ENCODE measurements at places on chromosomes 2 and 18.

- DNase-seq: no peak
Measured at GRCh38 chr18:10285283-10285640, 169.2 kb upstream of the APCDD1 start.

- peak; percentile 31 for DNase-seq
Measured at GRCh38 chr18:9742524-9743131, 34.5 kb downstream of the RAB31 start.

DNA sequence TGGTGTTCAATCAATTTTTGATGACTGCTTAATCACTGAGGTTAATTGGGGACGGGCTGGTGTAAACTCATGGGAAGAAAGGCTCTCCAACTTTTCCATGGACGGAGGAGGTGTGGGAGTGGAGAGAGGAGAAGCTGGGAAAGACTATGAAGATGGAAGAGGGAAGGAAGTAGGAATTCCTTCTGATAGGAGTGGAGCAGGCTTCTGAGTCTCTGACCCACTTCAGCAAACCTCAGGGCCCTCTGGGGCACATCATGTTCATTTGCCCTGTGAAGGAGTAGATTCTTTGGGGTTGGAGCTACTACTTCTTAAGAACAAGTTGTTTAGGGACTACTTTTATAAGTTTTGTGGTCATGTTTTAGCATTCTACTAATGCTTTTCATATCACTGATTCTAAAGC is 87.0 kb upstream of the MAP4K3 start:
- no peak for DNase-seq

DNA sequence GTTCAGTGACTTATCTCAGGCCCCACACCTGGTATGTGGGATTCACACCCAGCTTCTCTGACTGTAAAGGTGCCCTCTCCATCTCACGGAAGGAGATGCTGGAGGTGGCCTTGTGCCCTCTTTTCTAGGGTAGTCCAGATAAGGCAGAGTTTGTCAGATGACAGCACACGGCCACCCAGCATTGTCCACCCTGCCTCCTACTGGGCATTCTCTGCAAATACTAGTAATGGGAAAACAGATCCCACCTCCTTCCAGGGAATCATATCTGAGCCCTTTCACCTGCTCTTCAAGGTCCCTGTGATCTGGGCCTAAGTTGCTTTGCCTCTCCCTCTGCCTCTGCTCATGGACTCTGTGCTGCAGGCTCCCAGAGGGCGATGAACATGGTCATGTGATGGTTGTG is 214.7 kb downstream of the CLIP4 start:
- DNase-seq: no peak

- DNase-seq: no peak
Measured at GRCh38 chr18:58761970-58762780, 90.9 kb downstream of the MALT1 start.

DNA sequence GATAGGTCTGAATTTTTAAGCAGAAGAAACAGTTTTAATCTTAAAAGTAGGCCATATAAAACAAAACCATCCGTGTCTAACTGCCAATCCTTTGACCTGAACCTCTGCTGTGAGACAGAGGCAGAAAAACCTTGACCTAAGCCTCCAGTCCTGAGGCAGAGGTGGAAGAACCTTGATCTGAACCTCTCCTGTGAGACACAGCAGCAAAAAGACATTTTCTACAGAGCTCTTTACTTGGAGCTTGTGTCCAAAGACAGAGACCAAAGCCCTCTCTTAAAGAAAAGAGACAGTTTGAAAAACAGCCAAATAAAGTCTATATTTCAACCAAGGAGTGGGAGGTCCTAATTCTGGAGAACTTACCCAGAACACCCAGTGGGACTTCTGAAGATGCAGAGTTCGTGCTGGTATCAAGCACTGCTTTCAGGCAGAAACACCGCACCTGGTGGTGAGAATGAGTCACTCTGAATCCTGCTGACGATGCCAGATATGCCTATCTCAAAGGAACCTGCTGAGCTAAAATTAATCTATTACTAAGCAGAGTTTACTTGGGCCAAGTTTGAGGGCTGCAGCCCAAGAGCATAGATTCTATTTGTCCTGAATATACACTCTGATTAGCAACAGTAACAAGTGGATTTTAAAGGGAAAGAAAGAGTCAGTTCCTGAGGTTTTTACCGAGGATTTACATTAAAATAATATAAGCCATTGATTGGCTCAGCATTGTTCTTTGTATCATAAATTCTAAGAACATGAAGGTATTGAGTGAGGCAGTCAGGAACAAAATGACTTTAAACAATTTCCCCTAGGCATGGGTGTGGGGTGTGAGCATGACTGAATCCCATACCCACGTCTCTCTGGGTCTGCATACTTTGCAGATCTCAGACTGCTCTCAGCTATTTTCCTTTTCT is 806.4 kb downstream of the TRIB2 start:
- no peak for DNase-seq

DNA sequence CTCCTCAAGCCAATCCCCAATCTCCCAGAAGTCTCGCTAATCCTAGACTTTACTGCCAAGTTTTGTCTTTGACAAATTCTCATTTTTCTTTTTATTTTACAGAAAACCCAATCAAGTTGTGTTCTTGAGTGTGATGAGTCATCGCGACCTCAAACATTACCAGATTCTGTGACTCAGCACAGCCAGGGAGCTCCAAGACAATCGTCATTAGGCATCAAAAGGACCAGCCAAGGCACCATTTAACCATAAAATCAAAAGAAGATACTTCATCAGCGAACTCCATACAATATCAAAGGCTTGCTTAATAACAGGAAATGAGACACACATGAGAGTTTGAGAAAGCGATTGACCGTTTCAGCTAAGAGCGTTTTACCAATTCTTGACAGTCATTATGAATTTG is 146.2 kb upstream of the AGAP1 start:
- peak; percentile 86 for DNase-seq

GRCh38 chr2:111209045-111209514 is 88.4 kb downstream of the BCL2L11 start:
- peak; percentile 65 for DNase-seq

- DNase-seq: no peak
Measured at GRCh38 chr18:58349650-58350049, 279.2 kb downstream of the ALPK2 start.

GRCh38 chr2:73979021-73979420 is 5.7 kb upstream of the TET3 start:
- DNase-seq: no peak

DNA sequence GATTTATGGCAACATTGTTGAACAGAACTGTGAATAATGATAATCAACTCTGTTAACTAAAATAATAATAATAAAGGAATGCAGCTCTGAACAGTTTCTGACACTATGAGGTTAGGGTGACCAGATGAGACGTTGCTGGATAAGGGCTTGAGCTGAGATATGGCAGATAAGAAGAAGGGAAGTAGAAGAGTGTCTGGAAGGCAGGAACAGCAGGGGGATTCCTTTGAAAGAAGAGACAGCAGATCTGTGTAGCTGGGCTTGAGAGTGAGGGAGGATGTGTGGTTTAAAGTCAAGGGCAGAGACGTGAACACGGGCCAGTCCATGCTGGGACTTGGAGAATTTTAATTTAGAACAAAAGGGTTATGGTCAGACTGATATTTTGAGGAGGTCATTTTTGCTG is 273.1 kb upstream of the SLC14A2 start:
- no peak for DNase-seq

DNA sequence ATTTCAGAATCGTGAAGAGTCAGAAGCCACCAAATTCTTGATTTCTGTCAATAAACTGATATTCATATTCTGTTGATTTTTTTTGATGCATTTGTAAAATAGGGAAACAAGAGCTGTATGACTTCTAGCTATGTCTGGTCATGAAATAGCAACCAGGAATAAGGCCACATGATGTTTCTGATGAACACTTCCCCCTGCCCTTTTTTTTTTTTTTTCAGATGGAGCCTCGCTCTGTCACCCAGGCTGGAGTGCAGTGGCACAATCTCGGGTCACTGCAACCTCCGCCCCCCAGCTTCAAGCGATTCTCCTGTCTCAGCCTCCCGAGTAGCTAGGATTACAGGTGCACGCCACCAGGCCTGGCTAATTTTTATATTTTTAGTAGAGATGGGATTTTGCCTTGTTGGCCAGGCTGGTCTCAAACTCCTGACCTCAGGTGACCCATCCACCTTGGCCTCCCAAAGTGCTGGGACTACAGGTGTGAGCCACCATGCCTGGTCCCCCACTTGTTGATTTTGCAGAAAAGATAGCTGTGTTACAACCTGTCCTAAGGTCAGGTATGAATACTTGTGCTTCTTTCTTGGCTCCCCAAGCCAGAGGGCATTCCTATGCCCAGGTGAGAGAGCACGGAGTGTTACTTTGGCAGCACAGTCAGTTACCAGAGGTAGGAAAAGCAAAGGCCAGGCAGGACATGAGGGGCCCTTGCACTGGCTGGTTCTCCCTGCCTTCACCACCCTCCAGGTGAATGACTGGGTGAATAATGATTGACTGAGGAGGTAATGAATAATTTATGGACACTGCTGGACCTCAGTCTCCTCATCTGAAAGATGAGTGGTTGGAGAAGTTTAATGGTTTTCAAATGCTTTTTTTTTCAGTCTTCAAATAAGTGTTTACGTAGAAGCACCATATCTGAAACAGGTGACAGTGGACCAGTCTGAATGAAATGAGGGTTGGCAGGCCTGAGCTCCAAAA is 39.6 kb downstream of the PAX8 start:
- DNase-seq: no peak

DNA sequence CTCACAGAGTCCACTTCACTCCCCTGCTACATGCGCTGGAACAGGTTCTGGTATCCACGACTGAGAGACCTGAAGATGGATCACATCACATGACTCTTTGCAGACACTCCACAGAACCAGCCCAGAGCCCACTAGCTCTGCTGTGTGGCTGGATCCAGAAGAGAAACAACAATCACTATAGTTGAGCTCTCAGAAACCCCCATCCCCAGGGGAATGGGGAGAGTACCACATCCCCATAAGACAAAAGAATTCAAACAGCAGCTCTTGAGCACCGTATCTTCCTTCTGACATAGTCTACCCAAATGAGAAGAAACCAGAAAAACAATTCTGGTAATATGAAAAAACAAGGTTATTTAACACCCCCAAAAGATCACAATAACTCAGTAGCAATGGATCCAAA is 76.4 kb downstream of the ZSWIM2 start:
- no peak for DNase-seq

DNA sequence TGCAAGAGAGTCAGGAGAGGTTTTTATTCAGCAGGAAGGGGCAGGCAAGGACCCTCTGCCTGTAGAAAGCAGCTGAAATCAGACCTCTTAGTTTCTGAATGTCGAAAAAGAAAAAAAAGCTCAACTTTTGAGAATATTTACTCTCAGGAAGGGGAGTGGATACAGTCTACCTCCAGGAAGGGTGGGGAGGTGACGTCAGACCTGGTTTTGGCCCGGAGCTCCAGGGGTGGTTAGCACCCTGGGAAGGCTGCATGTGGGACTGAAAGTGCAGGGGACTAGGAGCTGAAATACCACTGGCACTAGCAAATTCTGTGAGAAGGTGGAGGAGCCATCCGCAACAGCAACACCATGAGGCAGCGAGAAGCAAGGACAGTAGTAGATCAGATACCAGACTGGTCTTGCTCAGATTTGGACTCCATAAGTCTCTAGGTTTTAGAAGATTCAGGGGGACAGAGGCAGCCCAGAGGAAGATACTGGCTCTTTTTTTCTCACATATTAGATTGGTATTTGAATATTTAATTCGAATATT is 19.8 kb downstream of the MC2R start:
- no peak for DNase-seq

DNA sequence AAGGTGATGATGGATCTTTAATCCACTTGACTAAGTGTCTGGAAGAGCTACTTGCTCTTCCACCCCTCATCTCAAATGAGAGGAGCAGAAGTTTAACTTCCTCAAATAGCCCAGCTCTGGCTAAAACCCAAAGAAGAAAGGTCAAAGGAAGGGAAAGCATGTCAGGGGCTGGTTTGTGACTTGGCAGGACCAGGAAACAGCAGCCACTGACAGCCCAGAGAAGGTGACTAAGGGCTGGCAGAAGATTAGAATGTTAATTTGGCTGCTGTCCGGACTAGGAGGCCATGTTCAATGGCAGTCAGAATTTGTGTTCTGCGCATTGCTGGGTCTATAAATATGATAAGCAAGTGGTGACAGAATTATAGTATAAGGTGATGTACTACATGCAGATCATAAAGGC is 386.2 kb downstream of the SETBP1 start:
- no peak for DNase-seq

- peak; percentile 53 for DNase-seq
Measured at GRCh38 chr2:67476809-67477790, 80.0 kb downstream of the ETAA1 start.

DNA sequence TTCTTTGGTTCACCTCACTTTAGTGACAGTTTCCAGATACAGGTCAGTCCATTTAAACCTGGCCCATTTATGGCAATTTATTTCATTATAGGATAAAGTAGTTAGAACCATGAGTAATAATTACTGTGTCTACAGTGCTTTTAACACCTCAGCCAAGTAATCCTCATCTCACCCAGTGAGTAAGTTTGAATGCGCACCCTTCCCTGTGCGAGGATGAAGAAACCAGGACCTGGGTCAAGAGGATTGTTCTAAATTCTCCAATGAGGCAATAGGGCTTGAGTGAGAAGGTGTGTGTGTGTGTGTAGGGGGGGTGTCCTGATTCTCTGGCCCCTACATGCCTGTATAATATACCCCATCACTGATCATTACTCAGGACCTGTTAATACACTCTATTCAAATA is 854 bp upstream of the MYO1B start:
- no peak for DNase-seq

GRCh38 chr2:194289712-194290346 is 1367.2 kb upstream of the SLC39A10 start:
- no peak for DNase-seq

DNA sequence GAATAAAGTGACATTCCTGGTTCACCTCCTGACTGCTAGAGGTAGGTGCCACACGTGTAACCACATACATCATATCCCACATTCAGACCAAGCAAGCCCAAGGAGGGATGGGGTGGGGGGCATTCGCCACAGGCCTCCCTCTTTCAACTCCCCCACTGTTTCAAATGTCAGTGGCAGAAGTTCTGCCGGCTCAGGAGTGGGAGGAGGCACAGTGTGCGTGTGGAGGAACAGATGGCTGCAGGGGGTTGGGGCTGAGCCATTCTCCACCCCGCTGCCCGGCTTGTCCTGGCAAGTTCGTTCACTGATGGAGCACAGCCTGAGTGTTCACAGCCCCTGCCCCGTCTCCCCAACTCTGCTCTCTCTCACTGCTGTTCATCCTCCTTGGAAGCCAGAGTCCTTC is 75.4 kb upstream of the TANC1 start:
- peak; percentile 23 for DNase-seq

GRCh38 chr2:7007846-7008741 is 90.9 kb downstream of the RNF144A start:
- no peak for DNase-seq

GRCh38 chr2:69514406-69514805 is 77.2 kb upstream of the NFU1 start:
- DNase-seq: peak; percentile 53

- no peak for DNase-seq
Measured at GRCh38 chr2:30267161-30267975, 36.0 kb downstream of the LBH start.

DNA sequence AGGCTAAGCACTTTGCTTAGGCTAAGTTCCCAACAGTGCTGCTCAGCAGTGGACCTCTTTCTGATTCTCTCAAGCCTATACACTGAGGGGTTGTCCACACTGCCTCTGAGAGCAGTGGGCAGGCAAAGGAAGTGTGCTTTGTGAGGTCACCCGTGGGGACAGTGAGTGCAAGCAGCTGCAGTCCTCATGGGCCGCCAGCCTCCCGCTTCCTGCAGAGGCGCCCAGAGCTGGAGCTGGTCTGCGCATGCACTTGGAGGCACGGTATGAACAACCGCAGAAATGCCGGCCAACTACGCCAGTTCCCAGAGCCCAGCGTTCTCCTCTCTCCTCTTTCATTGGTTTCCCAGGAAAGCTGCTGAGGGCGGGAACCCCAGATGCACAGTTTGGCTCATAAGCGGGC is 149.5 kb upstream of the DLX2 start:
- no peak for DNase-seq

GRCh38 chr2:128290356-128290755 is 28.3 kb downstream of the HS6ST1 start:
- DNase-seq: peak; percentile 19

All from EL (cell line).